ENCODE measurements at places on chromosomes 7 and 10.

- no peak for DNase-seq
These were observed 110.6 kb downstream of the ZFAND4 start for GRCh38 chr10:45561952-45562351.

- peak; percentile 71 for DNase-seq
These were observed 456 bp upstream of the ACHE start for GRCh38 chr7:100895956-100896731.

GRCh38 chr7:51666751-51667150, 350.1 kb upstream of the COBL start:
- DNase-seq: no peak

- no peak for DNase-seq
These were observed 177.6 kb upstream of the PITRM1 start for GRCh38 chr10:3350205-3350604.

DNA sequence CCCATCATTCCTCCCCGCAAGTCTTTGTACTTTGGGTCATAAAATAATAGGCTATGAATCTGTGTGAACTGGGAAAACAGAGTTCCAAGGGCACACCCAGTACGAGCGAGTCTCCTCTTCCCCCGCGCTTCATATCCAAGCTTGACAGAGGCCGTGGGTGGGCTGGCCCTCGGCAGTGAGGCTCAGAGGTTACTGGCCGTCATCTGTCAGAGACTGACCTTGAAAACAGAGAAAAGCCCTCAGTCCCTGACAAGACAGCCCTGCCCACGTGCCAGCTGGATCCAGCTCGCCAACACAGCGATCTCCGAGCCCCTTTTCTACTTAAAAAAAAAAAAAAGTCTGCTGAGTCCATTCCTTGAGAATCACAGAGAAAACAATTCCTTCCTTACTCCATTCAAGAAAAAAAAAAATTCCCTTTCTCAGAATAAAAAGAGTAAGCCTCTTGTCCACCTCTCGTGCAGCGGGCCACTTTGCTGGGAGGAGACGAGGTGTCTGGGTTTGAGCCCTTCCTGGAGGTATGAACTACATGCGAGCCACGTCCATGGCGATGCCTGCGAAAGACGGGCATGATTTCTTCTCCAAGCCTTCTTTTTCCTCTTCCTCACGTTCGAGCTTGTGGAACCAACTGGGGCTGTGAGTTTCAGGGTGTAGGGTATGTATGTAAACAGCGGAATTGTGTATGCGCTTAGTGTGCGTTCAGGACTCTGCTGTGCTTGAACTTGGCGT, 744 bp upstream of the BICC1 start:
- DNase-seq: no peak

DNA sequence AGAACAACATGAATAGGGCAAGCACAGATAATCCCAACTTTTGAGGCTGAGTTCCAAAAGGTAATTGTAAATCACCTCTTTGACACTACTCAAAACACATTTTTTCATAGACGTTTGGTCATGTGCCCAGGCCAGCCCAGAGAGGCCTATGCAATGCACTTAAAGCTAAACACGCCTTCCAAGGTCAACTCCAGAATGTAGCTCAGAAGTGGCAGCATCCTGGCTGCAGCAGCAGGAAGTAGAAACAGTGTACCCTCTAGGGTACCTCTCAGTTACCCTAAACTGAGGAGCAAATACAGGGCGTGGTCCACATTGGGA, 58.7 kb downstream of the OSBPL3 start:
- no peak for DNase-seq

DNA sequence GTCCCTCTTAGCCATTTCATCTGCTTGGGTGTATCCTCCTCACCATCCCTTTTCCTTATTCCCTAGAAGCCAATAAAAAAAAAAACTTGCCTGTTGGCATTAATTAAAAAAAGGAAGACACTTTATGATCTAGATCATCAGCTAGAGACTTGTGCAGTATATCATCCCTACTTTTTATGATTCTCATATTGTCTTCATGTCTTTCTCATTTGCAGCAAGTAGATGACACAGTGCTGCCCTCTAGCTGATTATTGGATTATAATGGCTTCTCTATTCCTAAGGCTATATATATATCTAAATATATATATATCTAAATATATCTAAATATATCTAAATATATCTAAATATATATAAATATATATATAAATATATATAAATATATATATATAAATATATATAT, 272.4 kb upstream of the LRGUK start:
- no peak for DNase-seq

- no peak for DNase-seq
These were observed 45.7 kb downstream of the MINDY3 start for GRCh38 chr10:15814565-15814964.

DNA sequence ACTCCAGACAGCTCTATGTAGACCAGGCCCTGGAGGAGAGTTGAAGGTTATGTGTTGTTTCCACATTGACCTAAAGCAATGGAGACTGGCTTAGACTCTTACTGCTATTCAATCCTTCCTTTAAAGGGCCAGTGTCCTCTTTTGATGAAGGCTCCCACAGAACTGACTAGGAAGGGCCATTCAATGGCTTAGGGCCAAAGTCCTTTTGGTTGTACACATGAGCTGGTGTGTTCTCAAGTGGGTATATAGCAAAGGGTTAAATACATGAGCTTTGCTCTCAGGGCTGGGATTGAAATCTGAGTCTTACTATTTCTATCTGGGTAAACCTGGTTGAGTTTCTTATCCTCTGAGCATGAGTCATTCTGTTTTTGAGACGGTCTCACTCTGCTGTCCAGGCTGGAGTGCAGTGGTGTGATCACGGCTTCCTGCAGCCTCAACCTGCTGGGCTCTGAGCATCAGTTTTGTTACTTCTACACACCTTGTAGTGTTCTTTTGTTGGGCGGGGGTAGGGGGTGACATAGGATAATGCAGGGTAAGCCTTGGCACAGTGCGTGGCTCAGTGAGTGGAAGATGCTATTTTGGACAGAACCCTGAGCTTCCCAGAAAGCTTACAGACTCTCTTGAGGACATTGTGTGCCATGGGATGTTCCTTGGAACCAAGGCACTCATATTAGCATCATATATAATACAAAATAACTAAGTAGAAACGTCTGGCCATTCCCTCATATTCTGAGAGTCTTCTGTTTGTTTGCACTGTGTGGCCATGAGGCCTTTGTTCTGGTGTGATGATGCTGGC, 90.1 kb downstream of the ABCC2 start:
- DNase-seq: no peak

GRCh38 chr7:39880556-39880955, 69.5 kb upstream of the CDK13 start:
- no peak for DNase-seq

DNA sequence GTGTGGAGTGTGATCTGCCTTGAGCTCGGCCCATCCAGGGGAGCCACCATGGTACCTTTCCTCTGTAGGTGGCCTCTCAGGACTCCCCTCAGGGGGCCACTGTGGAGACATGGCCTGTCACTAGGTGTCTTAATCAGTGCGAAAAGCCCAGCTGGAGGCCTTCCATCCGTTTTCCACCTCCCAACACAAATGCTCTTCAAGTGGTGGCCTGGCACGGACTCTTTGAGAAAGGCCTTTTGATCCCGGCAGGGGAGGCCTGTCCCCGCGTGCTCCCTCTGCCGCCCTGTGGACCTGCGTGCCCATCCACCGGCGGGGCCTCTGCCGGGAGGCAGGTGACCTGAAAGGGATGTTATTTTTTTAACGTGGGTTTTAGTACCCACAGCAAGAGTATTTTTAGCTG, 149.5 kb downstream of the RGS10 start:
- no peak for DNase-seq

DNA sequence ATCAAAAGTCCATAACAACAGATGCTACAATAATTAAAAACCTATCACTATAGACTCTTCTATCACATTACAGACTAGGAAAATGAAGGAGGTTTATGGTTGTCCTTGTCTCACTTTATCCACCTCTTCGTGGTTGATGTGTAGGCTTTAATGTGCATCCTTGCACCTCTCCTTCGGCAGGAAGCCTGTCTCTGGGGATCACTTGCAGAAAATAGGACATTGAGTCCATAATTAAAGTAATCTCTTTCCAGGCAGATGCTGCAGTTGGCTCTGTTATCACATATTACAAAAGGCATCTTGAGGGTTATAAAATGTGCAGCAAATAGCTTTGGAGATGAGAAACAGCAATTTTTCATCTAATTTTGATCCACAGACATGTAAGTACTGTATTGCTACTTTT, 168.4 kb downstream of the RELN start:
- no peak for DNase-seq

DNA sequence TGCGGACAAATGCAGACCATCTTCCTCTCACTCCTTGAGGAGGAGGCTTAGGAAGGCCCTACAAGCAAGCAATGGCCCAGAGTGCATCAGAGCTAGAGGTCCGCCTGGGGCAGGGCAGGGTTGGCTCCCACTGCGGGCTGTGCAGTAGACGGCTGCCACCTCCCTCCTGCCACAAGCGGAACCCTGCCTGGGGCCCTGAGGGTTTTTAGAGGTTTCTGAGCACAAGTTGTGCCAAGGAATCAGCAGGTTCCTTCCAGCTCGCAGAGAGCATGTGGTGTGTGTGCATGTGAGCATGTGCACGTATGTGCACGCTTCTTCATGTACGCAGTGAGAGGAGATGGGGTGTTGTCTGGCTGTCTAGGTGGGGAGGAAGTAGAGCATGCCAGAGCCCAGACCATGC, 25.9 kb upstream of the SMARCD3 start:
- no peak for DNase-seq

Measured in hematopoietic multipotent progenitor cell treated with erythropoietin and hydrocortisone succinate and interleukin-3 and kit ligand, for 17 days (in vitro differentiated cells).